ENCODE measurements at places on chromosomes 5 and 9.
A peak's percentile ranks its signal among the peaks of the same experiment; 100 is the strongest.

GRCh38 chr9:96777426-96777864 is 442 bp downstream of the ZNF510 start:
- no peak for DNase-seq

DNA sequence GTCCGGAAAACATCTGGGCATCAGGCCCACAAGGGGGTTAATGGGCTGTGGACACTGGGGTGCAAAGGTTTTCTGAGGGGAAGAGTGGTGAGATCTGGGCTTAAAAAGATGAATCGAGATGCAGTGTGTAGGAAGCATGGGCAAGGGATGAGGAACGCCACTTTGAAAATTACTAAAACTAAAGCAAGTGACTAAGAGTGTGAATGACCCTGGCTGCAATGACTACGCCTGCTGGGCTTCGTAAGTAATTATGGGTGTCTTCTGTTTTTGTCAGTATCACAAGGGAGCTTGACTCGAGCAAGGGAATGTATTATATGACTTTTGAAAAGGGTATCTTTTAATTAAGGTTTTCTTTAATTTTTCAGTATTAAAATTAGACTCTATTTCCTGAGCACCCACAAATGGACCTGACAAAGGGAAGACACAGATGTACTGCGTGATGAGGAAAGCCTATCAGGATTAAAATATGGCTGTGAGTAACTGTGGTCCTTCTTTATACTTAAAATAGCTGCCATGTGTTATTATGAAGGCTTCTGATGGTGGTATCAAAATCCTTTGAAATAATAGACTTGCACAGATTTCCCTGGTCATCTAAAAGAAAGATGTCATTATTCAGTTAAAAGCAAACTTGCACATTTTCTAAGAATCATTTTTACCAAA is 4.2 kb downstream of the CTXN3 start:
- no peak for DNase-seq

DNA sequence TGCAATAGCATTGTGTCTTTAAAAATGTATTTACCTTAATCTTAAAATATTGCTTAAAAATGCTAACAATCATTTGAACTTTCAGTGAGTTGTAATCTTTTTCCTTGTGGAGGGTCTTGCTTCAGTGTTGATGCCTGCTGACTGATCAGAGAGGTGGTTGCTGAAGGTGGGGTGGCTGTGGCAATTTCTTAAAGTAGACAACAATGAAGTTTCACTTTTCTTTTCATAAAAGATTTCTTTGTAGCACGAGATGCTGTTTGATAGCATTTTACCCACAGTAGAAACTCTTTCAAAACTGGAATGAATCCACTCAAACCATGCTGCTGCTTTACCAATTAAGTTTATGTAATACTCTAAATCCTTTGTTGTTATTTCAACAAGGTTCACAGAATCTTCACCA is 50.8 kb downstream of the NR3C1 start:
- DNase-seq, result no peak

DNA sequence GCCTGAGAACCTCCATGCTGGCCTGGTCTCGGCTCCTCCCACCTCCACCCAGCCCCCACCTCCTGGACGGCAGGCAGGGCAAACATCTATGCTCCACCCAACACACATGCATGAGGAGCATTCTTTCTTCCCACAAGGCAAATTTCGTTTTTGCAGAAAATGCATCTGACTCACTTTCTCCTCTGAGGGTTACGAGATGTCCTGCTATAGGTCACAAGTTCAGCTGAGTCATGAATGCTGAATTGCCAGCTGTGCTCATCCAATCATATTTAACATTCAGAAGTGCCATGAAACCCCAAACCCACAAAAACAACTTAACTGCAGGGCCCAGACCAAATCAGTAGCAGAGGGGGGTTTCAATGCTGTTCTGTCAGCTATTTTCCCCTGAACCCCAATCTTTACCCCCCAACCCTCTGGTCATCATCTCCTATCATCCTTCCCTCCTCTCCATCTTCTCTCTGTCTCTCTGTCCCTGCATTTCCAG is 39.0 kb upstream of the OSMR start:
- DNase-seq, result peak; percentile 51

DNA sequence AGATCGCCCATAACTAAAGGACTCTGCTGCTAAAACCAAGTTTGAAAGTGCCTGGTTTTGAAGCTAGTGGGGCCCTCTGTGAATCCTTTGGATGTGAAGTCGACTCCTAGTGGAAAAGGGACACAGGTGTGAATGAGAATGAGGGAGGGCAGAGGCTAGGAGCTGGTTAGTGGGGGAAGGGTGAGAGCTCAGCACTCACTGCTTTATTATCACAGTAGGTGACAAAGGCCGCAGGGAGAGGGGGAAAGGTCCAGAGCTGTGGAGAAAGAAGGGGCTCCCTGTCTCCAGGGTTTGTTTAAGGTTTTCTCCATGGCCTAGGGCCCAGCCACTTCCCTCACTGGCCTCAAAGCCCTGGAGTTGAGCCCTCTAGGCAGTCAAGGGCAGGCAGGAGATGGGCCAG is 3.5 kb downstream of the HDHD3 start:
- no peak for DNase-seq

DNA sequence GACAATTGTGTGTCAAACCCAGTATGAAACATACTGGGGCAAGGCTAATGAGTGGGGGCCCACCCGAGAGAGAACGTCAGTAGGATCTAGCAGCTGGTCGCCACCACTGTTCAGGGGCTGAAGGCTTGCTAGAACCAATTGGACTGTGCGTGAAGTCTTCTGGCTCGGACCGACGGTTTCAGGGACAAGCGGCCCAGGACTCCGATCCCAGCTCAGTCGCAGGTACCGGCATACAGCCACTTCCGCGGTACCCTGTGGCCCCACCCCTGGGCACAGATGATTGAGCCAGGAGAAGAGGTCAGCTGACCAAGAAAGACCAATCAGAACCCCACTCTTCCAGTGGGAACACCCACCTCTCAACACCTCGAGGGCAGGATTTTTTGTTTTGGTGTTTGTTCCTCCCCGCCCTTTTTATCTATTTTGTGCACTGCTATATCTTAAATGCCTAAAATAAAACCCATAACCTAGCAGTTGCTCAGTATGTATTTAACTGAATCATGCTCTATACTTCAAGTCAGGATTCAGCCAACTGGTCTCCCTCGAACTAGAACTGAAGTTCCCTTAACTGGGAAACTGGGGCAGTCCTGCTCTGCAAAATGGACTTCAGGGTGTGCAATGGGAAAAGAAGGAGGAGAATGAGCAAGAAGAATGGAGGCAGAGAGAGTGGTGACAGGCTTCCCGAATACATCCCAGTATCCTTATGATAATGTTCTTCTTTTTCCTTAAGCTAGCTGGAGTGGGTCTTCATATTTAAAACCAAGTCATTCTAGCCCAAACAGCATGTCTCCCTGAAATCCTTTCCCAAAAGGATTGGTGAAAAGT is 21.1 kb upstream of the CPEB4 start:
- no peak for DNase-seq

- peak; percentile 60 for DNase-seq
Observed at GRCh38 chr9:116566677-116567488, 120.2 kb upstream of the TRIM32 start.

DNA sequence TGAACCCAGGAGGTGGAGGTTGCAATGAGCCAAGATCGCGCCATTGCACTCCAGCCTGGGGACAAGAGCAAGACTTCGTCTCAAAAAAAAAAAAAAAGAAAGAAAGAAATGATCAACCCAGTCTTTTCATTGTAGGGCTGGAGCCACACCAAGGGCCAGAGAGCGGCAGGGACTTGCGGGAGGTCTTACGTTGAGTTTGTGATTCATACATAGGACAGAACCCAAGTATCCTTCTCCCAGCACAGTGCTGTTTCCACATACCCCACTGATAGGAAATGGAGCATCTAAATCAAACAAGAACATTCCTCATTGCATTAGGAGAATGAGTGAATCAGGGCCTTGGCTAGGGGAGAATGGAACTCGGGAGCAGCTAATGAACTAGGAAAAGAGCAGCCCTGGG is 3.5 kb upstream of the TNIP1 start:
- peak; percentile 66 for DNase-seq

- DNase-seq, result no peak
Observed at GRCh38 chr5:1836891-1837880, 36.0 kb downstream of the NDUFS6 start.

- DNase-seq, result peak; percentile 23
Observed at GRCh38 chr9:126500600-126501382, 112.9 kb upstream of the LMX1B start.
